Dermis blood vessel endothelial cell (primary cell): ENCODE measurements at places on chromosomes 16 and 17. TPM values are rescaled to one million over a fixed set of nuclear protein-coding genes. Genes with fewer than 3 reads are reported as not detected.

The GNAO1 gene
- under 0.01 TPM in 1 of 2 replicates, not detected in the other for total RNA-seq

The RMI2 gene
- total RNA-seq = 5.1 and 8.1 TPM in 2 replicates

The MMP15 gene
- total RNA-seq = 24.2 and 32.3 TPM in 2 replicates

The GAS2L2 gene
- total RNA-seq = 0.05 and 0.17 TPM in 2 replicates
